Stimulated activated CD8-positive, alpha-beta memory T cell treated with anti-CD3 and anti-CD28 coated beads, Interleukin-7, amount 100 ng/mL, for 1 hour (primary cell): ENCODE measurements at places on chromosomes 4 and X.

DNA sequence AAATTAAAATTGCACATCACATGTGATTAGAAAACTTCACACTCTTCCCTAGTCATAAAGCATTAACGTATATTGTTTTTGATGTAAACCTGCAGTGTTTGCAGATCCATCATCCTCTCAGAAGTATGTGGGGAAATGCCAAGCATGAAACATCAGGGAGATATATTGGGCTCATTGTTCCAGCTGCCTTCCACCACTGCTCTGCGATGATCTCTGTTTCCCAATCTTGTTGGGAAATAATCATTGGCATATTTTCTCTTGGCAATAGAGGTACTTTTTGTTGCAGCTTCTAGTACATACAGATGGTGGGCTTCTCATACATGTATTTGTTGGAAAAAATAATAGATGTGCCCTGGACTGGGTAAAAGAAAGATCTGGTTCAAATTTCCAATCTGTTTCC is 466.3 kb upstream of the HS3ST1 start:
- DNase-seq: no peak

- DNase-seq: no peak
These were observed 21.1 kb downstream of the NOP14 start for GRCh38 chr4:2942037-2942531.

GRCh38 chrX:132071254-132071653 is 48.2 kb downstream of the STK26 start:
- no peak for DNase-seq

DNA sequence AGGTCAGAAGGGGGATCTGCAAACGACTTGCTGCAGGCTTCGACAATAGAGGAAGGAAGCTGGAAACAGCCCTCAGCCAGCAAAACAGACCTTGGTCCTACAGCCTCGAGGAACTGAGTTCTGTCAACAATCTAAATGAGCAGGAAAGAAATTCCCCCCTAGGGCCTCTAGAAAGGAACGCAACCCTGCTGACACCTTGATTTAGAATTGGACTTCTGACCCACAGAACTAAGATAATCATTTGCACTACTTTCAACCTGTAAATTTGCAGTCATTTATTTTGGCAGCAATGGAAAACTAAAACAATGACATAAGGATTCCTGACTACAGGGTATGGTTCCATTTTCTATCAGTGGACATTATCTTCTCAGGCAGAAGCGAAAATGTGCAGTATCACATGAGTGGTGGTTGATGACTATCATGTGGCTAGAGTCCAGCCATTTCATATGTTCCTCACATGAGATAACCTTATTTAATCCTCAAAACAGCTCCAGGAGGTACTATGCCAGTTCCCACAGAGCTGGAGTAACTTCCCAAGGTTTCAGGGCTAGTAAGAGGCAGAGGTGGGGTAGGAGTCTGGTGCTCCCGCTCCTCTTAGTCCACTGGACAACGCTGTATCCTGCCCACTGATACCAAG is 61.6 kb downstream of the SAT1 start:
- DNase-seq: no peak

GRCh38 chr4:138243369-138243768 is 1.2 kb upstream of the SLC7A11 start:
- DNase-seq: no peak

DNA sequence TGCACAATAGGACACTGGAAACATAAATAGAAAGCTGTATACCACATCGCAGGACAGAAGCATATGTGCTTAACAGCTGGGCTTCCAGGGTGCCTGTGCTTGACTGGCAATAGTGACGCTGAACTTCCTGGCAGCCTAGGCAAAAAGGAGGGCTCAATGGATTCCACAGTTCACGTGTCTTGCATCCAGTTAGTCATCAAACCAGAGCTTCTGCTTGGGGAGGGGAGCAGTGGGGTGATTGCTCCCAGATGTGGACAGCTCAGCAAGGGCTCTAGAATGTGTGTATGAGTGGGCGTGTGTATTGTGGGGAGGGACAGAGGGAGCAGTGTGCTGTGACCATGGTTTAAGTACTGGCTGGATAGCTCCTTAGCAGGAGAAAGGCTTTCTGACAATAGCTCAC is 2.3 kb downstream of the PRRG3 start:
- DNase-seq: no peak

GRCh38 chrX:18354369-18355223 is at the start of gene SCML2:
Gene SCML2, minus strand, starts transcription at chrX:18354688. Its CDS starts 20,617 bp downstream, at chrX:18334071.
- no peak for DNase-seq

DNA sequence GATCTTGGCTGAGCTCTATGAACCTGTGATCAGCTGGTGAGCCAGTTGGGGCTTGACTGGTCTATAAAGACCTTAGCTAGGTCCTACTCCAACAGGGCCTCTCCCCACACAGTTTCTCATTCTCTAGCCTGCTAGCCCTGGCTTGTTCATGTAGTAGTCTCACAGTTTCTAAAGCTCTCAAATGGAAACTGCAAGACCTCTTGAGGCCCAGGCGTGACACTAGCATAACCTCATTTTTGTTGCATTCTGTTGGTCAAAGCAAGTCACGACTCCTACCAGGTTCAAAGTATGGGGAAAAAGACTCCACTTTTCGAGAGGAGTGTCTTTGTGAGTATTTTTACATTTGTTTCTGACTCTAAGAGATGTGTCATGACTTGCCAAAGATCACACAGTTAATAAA is 50.9 kb downstream of the CEP44 start:
- no peak for DNase-seq

- no peak for DNase-seq
These were observed 209.7 kb downstream of the NWD2 start for GRCh38 chr4:37453999-37454800.

GRCh38 chr4:169774466-169775445 is 17.0 kb upstream of the HPF1 start:
- peak; percentile 8 for DNase-seq

GRCh38 chrX:143757887-143758286 is 37.3 kb upstream of the SPANXN2 start:
- no peak for DNase-seq

DNA sequence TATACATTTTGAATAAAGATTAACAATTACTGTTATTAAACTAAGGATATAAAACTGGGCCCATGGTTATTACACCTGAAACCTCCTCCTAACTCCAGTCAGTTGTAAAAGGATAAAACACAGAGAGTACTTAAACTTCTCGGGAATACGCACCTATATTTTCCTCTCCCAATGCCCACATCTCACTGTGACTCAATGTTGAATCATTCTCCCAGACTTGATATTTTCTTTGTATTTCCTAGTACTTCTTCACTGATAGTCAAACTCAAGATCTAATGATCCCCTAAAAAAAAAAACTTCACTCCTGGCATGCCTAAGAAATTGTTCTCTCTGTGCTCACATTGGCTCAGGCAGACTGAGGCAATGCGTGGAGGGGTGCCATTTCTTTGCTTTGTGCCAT is 212.5 kb upstream of the DKK2 start:
- no peak for DNase-seq

DNA sequence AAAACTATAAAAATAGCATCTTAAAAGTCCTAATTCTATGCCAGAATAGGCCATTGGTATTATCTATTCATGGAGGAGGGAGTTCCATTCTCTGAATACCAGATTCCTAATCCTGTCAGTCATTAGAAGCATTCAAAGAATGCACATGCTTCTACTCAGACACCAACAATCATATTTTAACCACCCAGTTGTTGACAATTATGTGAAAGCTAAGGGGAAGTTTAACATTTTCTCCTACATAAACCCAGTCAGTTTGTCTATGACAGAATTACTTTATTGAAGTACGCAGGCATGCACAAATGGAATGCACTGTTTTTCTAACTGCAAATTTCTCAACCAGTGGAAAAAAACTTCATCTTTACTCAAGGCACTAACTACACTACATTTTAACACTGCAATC is 69.6 kb upstream of the MTNR1A start:
- DNase-seq: no peak

DNA sequence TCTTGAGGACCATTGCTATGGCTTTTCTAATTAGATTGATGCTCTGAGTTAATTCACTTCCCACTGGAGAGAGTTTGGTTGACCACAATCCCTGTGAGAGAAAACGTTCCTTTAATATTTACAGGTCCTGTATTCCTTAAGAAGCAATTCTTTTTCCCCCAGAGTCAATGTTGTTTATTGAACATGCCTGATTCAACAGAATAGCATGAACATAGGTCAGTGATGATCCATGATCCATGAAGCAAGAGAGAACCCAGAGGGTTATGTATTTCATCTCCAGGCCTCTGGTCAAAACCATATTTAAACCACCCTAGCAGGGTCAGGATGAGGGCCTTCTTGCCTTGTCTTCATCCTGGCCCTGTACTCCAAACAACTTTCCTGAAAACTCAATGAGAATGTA is 39.4 kb upstream of the EFHC2 start:
- DNase-seq: no peak

DNA sequence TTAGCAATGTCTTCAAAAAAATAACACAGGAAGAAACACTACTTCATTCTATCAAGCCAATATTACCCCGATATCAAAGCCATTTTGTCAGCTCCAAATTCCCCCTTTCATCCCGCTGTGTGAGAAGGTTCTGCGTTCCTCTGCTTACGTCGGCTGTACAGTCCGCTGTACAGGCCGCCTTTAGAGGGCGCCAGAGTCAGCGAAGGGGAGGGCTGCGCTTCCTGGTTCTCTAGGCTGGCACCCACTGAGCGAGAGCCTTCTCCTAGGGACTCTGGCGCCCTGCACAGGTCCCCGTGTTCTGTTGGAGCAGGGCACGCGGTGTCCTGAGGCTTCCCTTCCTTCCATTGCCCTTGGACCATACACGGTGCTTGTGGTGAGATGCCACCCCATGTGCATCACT is 25.3 kb upstream of the CT45A1 start:
- no peak for DNase-seq

DNA sequence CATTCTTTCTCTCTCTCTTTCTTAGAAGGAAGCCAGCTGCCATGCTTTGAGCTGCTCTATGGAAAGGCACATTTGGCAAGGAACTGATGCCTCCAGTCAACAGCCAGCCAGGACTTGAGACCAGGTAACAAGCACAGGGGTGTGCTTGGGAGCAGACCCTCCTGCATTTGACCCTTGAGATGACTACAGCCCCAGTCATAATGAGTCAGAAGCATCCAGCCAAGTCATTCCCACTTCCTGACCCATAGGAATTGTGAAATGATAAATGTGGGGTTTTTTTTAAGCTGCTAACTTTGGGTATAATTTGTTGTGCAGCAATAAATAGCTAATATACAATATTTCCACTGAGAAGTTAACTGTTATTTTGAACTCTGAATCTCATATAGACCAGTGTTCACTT is 446.9 kb downstream of the GRXCR1 start:
- no peak for DNase-seq

GRCh38 chr4:124685851-124686250 is 26.7 kb downstream of the ANKRD50 start:
- DNase-seq: no peak

DNA sequence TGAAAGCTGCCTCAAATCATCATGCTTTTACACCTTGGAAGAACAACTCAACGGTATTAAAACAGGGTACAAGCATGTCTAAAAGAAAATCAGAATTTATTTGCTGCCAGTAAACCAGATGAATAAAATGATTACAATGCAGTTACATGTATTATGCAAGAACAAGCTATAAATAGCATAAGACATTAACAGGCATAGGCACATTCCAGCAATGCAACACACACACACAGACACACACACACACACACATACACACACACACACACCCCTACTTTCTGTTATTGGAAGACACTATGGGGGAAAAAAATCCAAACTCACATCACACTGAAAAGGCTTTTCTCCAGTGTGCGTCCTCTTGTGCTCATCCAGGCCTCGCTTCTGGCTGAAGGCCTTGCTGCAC is 212.5 kb downstream of the PRDM5 start:
- DNase-seq: no peak

GRCh38 chr4:22363036-22363435 is 152.8 kb downstream of the ADGRA3 start:
- no peak for DNase-seq

GRCh38 chr4:140969296-140969695 is 164.0 kb downstream of the RNF150 start:
- no peak for DNase-seq

DNA sequence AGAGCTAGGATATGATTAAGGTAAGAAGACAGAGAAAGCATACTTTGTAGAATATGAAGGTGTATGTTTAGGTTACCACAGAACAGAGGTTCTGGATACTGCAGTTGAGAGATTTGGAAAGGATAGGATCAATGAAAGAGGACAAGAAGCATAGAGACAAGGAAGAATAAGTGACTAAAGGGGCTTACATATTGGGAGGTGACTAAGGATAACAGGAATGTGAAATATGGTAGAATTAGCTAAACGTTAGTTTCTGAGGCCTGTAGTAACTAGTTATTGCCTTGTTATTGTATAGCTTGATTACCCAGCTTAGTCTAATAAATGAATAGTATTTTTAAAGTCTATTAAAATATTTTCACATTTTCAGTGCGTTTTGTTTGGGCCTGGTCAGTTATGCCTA is 38.2 kb downstream of the CENPI start:
- no peak for DNase-seq

- DNase-seq: no peak
These were observed 28.8 kb upstream of the SCOC start for GRCh38 chr4:140344621-140345020.

DNA sequence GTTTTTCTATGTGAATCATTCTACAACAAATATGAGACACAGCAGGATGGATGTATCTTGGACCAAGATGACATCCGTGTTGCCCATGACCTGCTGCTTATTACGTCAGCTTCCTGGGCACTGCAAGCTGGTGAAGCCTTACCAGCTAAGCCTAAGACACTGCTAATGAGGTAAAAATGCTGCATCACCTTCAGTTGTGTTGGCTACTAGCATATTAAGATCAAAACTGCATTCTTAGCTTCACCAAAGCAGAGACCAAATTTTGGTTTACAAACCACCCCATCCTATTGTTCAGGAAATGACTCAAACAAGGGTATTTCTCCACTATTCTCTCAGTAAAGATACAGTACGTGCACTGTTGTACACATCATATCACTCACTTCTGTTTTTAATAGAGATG is 50.3 kb downstream of the MAML3 start:
- no peak for DNase-seq

GRCh38 chr4:169582203-169582602 is 30.2 kb downstream of the NEK1 start:
- DNase-seq: no peak

GRCh38 chrX:21781976-21782375 is 24.1 kb upstream of the SMPX start:
- DNase-seq: no peak

GRCh38 chrX:134725103-134725690 is 66.9 kb upstream of the PLAC1 start:
- no peak for DNase-seq

DNA sequence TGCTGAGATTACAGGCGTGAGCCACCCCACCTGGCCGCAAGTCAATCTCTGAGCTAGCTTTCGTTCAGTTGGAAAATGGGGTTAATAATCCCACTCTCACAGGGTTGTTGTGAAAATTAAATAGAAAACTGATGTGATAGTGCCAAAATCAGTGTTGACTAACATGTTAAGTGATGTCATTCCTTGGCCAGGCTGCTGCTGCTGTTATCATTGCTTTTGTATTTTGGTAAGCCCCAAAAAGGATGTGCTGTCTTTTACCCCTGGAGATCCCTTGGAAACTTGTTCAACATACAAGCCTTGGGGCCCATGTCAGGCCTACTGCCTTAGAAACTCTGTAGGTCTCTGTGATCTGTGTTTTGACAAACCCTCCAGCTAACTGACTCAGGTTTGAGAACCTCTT is 106.3 kb downstream of the AFF1 start:
- no peak for DNase-seq
